Pancreas (tissue), 10 donors: ENCODE measurements at places on chromosomes 2 and 18. TPM values are rescaled to one million over a fixed set of nuclear protein-coding genes. Genes with fewer than 3 reads are reported as not detected.

GRCh38 chr2:120662746-120663145, 72.9 kb upstream of the GLI2 start:
- H3K4me3 ChIP-seq = no peak overlapping the region
- no peaks in the 10 kb centered on the region for H3K27me3 ChIP-seq
- DNase-seq = no peak
- H3K36me3 ChIP-seq = no peaks in the 10 kb centered on the region
- no peaks in the 10 kb centered on the region for H3K4me1 ChIP-seq
- H3K27ac ChIP-seq = no peak overlapping the region

GRCh38 chr2:173607606-173608311, 253.1 kb downstream of the CDCA7 start:
- peak; percentile 14 for DNase-seq
- no peak overlapping the region for H3K4me3 ChIP-seq
- H3K27me3 ChIP-seq = no peaks in the 10 kb centered on the region
- H3K36me3 ChIP-seq = no peaks in the 10 kb centered on the region
- H3K27ac ChIP-seq = no peak overlapping the region

HTR2B gene
- polyA plus RNA-seq = 0.11 TPM

GRCh38 chr2:102886216-102886893, 124.5 kb downstream of the TMEM182 start:
- H3K27ac ChIP-seq = no peak overlapping the region
- H3K4me3 ChIP-seq = no peak overlapping the region
- DNase-seq = no peak
- H3K36me3 ChIP-seq = no peaks in the 10 kb centered on the region
- no peaks in the 10 kb centered on the region for H3K27me3 ChIP-seq

FN1 gene
- polyA plus RNA-seq = 17.0 TPM

SKOR2 gene
- not detected for polyA plus RNA-seq

ZBTB7C gene
- 0.45 TPM for polyA plus RNA-seq

GRCh38 chr2:48218169-48218568, 311.8 kb upstream of the STON1 start:
- no peak overlapping the region for H3K27ac ChIP-seq
- H3K36me3 ChIP-seq = no peaks in the 10 kb centered on the region
- no peaks in the 10 kb centered on the region for H3K27me3 ChIP-seq
- H3K4me3 ChIP-seq = no peak overlapping the region
- H3K4me1 ChIP-seq = no peaks in the 10 kb centered on the region
- no peak for DNase-seq
